Activated T-cell treated with anti-CD3 and anti-CD28 coated beads, Interleukin-2, amount 50 U/mL, for 48 hours (primary cell): ENCODE measurements at places on chromosomes 1 and 21.

DNA sequence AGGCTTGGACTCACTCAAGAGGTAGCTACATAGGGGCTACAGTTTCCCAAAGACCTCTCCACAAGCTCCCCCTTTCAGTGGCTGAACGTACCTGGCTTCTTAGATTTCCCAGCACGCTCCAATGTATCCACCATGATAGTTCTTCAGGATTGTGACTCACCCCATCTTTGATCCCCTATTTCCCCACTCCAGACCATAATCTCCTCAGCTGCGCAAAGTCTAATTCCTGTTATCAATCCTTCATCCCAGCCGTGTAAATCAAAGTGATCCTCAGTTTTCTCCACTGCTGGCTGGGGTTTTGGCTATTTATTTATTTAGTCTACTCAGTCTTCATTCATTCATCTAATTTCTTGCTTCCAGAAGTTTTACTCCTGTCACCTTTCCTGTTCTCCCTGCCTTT lies 13.1 kb upstream of the CTPS1 start:
- DNase-seq, result no peak

- no peak for DNase-seq
Measured at GRCh38 chr1:61046434-61046833, 35.9 kb upstream of the NFIA start.

- DNase-seq, result no peak
Measured at GRCh38 chr1:17527036-17527914, 12.2 kb upstream of the ARHGEF10L start.

DNA sequence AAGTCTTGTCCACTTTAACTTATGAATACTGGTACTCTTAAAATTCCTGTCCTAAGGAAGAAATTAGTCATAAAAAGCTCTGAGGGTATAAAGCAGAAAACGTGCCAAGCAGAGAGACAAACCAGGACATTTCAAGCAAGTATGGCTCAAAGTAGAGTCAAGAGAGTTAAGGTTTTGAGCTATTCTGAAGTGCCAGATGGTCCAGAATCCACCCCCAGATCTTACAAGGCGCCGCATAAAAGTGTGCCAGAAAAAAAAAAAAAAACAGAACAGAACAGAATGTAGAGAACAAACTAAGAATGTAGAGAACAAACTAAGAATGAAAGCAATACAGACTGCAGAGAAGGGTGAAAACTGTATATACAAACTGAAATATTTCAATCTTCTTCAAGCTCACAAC lies 12.5 kb downstream of the EPS15 start:
- DNase-seq, result no peak

GRCh38 chr1:29639741-29640427 lies 403.6 kb downstream of the PTPRU start:
- DNase-seq, result no peak

- DNase-seq, result no peak
Measured at GRCh38 chr1:185215911-185216310, 58.9 kb downstream of the SWT1 start.

DNA sequence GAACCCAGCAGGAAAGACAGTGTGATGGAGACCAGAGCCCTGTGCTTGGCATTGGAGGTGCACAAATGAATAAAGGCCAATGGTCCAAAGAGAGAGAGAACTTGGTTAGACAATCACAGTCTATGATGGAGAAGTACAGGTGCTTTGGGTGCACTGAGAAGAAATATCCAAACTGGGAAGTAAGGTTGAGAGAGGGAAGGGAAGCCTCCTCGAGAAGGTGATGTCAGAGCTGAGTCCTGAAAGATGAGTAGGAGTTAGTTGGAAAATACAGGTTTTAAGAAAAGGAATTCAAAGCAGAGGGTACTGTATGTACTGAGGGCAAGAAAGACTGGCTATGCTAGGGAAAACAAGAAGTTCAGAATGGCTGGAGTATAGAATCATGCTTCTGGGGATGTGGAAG lies 94.1 kb upstream of the CD53 start:
- no peak for DNase-seq

DNA sequence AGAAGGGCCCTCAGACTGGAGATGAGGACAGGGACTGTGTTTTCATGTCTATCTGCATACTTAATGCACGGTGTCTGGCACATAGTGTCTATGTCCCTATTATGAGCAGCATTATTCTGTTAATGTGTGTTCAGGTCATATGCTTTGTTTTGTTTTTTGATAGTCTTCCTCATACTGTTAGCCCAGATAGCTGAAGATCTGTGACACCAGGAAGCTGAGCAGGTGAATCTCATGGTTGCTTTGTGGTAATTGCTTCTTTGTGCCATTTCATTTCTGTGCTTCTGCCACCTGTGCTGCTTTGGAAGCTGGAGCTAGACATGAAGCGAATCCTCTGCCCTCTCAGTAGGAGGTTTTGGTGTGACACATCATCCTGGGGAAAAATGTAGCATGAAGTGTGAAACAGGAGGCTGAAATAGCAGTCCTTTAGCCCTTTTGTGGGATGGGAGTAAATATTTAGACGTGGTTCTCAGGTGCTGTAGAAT lies 15.8 kb downstream of the SMAP2 start:
- DNase-seq, result no peak

- peak; percentile 46 for DNase-seq
Measured at GRCh38 chr1:152110365-152110859, 4.8 kb downstream of the TCHH start.

- DNase-seq, result no peak
Measured at GRCh38 chr1:8019229-8019620, 6.9 kb downstream of the ERRFI1 start.

DNA sequence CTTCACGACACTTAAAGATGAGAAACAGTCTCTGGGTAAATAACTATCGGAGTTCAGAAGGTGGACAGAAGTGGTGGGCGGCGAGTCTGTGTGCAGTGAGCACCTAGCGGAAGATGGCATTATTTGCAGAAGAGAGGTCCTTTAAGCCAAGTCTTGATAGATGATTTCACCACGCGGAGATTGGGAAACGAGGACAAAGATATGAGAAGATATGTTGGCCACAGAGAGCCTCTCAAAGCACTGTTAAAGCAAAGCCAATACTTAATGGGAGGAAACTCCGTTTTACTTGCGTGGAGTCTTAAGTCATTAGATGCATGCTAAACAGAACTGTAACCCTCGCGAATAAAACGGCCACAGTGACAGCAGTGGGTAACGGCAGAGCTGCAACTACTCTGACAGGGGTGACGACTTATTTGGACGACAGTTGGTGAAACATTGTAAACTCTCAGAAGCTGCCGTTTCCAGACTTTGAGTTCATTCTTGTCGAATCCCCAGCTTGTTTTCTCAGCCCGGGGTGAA lies 577 bp upstream of the CEP350 start:
- DNase-seq, result no peak

DNA sequence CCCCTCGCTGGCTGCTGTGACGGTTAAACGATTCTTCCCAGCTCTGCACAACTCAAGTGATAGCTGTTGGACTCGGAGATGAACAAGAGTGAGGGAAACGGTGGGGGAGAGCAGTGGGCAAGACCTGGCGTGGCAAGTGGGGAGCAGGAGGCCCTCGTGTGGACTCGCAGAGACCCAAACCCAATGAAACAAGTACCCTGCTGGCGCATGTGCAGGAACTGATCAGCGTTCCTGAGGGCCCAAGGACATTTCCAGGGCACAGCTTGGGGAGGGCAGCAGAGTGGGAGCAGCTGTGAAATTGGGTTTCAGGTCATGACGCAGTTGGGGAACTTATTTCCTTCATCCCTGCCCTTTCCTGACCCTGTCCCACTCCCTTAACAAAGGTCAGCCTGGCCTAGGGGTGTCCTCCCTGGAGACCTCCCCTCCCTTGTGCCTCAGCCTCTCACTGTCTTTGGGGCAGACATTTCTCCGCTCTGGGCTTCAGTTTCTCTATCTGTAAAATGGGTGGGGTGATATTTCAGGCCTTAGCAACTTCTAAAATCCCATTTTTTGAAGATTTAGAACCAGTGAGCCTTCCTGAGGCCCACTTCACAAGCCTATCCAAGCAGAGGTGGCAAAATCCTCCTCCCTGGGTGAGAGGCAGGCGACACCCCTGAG lies 27.9 kb upstream of the ECE1 start:
- no peak for DNase-seq

- DNase-seq, result no peak
Measured at GRCh38 chr1:63073309-63074306, 248.8 kb upstream of the FOXD3 start.

- DNase-seq, result no peak
Measured at GRCh38 chr1:184160236-184160635, 108.7 kb downstream of the TSEN15 start.

DNA sequence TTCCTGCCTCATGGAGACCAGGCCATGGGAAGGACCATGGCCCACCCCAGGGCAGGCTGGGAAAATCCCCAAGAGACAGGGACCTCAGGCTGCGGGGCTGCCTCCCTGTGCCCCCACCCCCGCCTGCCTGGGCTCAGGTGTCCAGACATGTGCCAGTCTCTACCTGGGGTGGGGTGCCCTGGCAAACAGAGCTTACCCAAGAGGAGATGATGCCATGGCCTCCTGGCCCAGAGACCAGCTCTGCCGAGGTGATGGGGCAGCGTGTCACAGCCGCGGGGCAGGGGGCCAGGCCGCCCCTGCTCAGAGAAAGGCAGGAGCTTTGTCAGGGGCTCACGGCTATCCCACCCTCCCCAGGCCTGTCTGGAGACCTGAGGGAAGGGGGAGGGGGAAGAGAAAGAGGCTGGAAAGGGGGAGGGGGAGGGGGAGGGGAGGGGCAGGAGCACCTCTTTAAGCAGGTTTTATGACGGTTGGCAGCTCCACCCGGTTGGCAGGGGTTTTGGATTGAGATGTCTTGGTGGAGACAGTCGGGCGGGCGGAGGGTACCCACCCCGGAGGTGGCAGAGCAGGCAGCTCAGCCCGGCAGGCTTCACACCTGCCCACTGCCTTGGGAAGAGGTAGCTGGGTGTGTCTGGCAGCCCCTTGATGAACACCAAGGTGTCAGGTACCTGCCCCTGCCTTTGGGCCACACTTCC lies 101.5 kb upstream of the IFFO2 start:
- DNase-seq, result no peak

- no peak for DNase-seq
Measured at GRCh38 chr1:109935451-109935900, 24.8 kb downstream of the CSF1 start.

DNA sequence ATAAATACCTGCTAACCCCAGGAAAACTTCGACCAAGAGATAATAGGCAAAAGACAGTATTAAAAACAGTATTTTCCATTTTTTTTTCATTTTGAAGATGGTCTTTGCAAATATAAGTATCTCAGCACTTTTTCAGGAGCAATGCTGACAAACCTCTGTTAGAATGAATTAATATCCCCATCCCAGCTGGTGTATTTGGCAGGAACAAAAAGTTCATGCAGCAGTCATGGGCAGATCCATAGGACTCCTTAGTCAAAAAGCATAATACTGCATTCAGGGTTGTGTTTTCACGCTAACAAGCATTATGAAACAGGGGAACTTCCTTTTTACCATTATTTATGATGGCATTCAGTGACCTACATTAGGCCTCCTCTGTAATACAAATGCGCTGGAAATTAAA lies 344.0 kb downstream of the ST6GALNAC3 start:
- no peak for DNase-seq

DNA sequence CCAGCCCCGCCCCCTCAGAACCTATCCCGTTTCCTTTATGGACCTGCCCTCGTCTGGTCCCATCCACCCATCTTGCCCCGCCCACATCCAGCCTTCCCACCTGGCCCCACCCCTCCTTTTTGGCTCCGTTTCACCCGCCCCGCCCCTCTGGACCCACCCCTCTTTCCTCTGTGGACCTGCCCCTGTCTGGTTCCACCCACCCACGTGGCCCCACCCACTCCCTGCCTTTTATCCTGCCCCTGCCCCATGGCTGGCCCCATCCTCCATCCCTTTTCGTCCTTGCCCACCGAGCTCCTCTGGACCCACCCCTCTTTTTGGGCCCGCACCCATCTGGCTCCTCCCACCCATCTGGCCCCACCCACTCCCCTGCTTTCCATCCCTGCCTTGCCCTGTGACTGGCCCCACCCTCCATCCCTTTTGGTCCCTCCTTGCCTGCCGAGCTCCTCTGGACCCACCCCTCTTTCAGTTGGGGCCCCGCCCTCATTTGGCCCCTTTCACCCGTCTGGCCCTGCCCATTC lies 177.3 kb downstream of the CAMTA1 start:
- DNase-seq, result peak; percentile 83

DNA sequence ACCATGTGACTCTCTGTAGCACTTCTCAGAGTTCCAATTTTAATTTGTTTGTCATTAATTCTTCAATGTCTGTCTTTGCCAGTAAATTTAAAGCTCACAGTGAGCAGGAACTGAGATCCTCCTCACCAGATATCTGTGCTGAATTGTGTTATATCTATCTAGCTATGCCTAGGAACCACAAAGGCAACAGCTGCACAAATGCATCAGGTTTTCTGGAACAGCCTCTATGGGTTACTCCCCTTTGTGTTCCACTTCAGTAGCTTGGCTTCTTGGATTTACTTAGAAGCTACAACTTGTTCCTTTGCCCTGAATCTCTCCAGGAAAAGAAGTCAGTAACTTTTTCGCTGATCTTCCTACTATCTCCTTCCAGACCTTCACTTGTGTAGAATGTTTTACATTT lies 1237.8 kb upstream of the ADGRL4 start:
- DNase-seq, result no peak

DNA sequence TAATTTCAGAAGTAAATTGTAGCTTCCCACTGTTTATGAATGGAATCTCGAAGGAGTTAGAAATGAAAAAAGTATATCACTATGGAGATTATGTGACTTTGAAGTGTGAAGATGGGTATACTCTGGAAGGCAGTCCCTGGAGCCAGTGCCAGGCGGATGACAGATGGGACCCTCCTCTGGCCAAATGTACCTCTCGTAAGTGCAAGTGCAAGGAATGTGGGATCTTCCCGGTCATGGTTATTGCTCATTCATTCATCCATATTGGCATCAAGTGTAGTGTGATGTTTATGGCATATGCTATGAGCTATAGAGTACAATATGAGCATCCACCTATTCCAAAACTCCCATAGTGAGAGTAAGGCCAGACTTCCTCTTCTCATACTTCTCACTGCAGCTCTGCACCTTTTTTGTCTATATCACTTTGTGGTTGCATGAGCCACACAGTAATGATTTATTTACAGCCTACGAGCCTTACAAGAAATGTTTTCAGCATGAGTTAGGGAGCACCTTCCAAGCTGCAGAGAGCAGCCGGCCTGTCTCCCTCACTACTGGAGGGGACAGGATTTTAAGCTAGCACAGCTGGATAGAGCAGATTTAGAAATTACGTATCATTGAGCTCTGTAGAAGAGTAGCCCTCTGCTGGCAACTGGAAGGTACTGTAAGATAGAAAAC lies 24.9 kb upstream of the CR1L start:
- DNase-seq, result peak; percentile 21

GRCh38 chr1:244965185-244966030 lies 101.1 kb upstream of the HNRNPU start:
- DNase-seq, result no peak

GRCh38 chr1:39183503-39184353 lies 20.8 kb upstream of the MACF1 start:
- DNase-seq, result peak; percentile 85

GRCh38 chr1:195897076-195897475 lies 711.2 kb downstream of the KCNT2 start:
- no peak for DNase-seq

- DNase-seq, result peak; percentile 42
Measured at GRCh38 chr1:53121319-53122172, 20.9 kb downstream of the SLC1A7 start.

- DNase-seq, result no peak
Measured at GRCh38 chr1:176205332-176205914, 1.7 kb downstream of the COP1 start.
